Stimulated activated CD4-positive, alpha-beta T cell treated with anti-CD3 and anti-CD28 coated beads, TNF-alpha, amount 100 ng/mL, for 1 hour (primary cell): ENCODE measurements at places on chromosomes 11 and 22.

DNA sequence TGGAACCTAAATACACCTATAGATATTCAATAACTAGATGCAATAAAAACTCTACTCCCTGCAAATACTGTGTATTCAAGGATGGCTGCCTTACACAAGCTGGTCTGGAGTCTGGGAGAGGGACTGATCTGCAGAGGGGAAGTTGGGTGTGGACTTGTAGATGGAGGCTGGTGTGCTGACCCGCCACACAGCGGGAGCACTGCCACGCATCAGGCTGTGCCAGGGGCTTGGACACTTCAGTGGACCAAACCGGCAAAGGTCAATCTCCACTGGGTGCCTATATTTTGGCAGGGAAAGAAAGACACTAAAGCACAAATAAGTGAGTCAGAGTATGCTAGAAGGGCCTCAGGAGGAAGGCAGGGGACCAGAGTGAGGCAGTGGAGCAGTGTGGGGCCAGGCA is 2.1 kb upstream of the SHANK3 start:
- no peak for DNase-seq

DNA sequence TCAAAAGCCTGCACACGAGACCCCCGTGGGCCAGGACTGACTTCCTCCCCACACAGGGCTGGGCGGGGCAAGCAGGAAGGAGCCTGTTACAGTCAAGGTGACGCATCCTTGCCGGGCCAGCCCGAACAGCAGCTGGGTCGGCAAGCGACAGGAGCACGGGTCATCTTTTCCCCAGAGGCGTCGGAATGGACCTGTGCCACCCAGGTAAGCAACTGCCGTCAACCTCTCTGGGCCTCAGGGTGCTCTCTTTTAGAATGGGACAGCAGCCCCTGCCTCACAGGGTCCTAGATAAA is at the start of gene CYTH4:
TSS of gene CYTH4 (plus strand) at position 124 of the 293 bp plus-strand sequence. CDS start at position 186, 62 bp downstream.
- peak; percentile 51 for DNase-seq

DNA sequence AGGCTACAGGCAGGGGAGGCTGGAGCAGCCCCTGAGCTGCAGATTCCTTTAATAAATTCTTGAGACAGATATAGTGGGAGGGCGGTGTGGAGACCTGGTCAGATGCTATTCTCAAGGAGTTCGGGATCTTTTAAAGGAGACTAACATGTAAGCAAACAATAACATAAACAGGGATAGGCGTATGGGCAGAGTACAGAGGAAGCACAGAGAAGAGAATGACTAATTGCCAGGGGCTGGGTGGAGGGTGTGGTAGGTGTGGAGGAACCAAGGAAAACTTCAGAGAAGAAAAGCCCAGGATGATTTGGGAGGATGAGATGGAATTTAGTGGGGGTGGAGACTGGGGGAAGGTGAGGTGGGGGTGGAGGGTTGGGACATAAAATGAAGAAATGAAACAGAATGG is 9.7 kb upstream of the HEPHL1 start:
- DNase-seq, result no peak

- DNase-seq, result no peak
These were observed 23.1 kb upstream of the SOX10 start for GRCh38 chr22:38007330-38007902.

DNA sequence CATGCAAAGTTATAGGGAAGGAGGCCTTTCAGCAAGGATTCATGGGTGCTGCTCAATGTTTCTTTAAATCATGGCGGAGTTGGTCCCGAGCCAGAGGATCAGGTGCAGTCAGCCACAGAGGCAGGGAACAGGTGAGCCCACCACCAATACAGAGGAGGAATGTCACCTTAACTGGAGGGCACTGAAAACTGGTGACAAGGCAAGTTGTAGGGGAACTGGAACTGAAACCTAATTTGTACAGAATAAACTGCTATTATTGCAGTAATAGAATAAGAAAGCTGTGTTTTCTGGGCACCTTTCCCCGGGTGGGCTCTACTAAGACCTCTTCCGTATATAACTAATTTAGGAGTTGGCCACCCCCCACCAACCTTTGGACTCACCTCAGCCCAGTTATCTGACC is 296.0 kb upstream of the NARS2 start:
- no peak for DNase-seq

DNA sequence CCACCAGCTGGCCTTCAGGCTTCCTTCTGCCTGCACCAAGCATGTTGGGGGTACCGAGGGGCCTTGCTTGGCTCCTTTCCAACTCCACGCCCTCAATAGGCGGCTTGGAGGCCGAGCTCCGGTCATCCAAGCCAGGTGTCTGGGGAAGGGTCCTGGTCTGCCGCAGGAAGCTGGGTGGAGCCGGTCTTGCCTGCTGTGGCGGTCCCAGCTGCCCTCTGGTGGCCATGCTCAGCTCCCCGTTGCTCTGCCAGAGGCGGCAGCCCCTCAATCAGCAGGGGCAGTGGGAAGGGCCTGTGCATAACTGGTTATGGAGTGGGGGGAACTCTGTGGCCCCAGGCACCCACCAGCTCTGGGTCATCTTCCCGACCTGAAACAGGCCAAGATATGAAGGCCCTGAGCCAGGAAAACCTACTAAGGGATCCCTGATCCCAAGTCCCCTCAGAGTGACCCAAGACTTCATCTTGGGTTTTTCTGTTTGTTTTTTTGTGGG is 3.2 kb downstream of the ARVCF start:
- DNase-seq, result no peak

DNA sequence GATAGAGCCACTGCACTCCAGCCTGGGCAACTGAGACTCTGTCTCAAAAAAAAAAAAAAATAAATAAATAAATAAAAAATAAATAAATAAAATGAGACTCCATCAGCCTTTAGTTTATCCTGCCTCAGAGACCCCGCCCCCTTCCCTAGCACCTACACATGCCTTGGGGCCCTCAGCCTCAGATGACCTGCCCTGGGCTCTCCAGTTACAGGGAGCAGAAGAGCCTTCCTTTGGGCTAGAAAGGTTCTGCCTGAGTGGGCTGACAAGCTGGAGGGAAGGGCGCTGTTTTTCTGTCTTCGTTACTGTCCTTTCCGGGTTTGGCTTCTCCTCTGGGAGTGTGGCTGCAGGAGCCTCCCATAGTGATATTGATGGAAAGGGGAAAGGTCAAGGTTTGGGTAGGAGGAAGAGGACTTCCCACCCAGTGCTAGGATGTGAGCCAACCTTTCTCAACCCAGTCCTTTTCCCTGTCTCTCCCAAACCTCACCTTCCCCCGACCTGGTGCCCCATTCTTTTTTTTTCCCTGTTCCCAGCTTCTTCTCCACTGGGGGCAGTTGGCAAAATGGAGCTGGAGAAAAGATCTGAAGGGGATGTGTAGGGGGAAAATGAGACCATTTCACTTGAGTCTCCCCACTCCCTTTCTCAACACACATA is 1.5 kb upstream of the SF3B2 start:
- no peak for DNase-seq

- no peak for DNase-seq
These were observed 22.3 kb downstream of the ARHGAP42 start for GRCh38 chr11:100709233-100709957.

DNA sequence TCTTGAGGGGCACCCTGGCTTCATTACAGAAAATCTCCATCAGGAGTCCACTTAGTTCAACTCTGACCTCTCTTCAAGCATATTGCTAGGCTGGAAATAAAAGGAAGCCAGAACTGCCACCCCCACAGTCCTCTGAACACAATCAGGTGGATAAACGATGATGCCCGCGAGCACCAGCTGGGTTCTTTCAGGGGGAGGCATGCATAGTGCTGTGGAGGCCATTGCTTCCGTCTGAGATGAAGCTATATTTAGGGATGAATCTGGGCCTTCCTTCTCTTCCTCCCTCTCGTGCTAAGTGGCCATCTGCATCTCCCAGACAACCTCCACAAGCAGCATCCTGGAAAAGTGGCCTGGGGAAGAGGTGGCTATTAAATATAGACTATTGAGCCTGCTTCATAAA is 3.9 kb upstream of the MICAL2 start:
- no peak for DNase-seq

DNA sequence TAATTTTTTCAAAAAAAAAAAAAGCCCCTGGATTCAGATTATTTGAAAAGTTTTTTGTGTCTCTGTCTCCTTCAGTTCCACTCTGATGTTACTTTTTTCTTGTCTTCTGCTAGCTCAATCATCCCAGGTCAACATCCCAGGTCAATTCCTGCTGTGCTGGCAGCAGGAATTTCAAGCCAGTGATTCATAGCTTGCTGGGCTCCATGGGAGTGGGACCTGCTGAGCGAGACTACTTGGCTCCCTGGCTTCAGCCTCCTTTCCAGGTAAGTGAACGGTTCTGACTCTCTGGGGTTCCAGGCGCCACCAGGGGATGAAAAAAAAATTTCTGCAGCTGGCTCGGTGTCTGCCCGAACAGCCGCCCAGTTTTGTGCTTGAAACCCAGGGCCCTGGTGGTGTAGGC is 31.4 kb downstream of the PLAAT5 start:
- no peak for DNase-seq

DNA sequence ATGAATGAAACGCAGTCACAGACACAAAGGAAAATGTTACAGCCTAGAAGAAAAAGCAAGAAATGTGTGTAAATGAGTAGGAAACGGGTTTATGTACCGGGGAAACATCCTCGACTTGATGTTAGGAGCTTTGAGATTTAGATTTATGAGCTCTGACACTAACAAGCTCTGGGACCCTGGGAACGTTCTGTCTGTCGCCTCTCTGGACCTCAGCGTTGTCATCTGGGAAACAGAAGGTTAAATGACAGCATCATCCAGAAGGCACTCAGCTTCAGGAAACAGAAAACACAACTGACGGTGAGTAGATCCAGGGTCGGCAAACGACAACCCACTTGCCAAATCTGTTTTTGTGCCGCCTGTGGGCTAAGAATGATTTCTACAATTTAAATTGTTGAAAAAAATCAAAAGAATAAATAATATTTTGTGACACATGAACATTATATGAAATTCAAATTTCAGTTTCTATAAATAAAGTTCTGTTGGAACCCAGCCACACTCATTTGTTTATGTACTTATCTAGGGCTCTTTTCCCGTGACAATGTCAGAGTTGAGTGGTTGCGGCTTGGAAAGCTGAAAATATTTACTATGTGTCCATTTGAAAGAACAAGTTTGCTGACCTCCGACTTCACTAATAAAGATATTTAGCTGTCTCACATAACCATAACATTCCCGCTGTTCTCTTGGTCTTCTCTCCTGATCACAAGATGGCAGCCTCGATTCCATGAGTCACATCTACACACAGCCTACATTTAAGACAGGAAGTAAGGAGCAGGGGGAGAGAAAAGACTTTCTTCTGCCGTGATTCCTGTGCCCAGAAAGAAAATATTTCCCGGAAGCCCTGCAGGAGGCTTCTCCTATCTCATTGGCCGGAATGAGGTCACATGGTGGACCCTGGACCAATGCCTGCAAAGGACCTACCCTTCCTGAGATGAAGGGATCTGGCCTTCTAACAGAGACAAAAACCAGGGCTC is 47.1 kb upstream of the SYT13 start:
- DNase-seq, result no peak

- no peak for DNase-seq
These were observed 120.6 kb downstream of the PDE3B start for GRCh38 chr11:14764179-14764578.

DNA sequence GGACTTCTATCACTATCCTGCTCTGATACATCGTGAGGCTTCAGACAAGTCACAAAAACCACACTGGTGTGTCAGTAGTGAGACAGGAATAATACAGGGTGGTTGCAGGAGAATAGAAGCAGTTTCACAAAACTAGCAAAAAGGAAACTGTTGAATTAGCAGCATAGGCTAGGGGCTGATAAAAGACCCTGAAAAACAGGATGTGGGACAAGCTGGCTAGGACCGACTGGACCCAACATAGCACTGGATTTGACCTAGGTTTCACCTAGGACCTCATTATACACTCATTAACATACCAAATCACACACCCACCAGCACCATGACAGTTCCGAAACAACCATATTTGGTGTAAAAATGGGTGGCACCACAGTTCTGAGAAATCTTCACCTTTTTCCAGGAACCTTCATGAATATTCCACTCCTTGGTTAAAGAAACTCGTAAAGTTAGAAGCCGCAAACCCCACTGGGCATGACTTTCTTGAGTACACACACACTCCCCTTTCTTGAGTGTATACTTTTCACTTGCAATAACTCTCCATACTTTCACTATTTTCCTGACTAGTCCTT is 76.2 kb downstream of the SLC1A2 start:
- no peak for DNase-seq

GRCh38 chr11:9274499-9275258 is 9.5 kb upstream of the DENND5A start:
- DNase-seq, result no peak

DNA sequence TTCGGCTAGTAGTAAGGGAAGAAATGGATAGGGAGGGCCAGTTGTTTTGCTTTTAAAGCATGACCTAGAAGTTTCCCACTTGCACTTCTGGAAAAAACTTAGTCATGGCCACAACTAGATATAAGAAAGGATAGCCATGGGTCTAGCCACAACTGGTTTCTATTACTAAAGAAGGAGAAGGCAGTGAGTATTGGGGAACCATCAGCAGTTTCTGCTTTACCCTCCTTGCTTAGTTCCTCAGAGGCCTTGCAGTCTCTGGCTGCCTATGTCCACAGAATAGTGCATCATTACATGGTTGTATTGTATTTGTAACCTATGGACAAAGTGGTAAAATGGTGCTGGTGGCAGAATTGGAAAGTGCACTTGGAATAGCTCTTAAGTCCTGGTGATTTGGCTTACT is 35.6 kb downstream of the NXPE1 start:
- no peak for DNase-seq

DNA sequence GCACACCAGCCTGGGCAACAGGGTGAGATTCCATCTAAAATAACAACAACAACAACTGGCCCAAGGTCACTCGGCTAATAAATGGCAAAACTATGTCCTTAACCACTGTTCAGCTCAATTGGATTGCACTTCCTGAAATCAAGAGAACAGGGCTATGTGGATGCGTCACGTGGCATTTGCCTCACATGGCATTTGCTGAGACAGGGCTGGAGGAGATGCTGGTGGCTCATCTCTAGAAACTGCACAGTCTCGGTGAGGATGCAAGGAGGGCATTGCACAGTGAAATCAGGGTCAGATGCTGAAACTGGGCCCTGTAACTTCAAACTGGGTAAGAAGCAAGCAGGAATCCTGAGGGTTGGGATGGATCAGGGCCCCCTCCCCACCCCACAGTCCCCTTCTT is 171.9 kb downstream of the BUD13 start:
- DNase-seq, result no peak

GRCh38 chr11:110929129-110929528 is 216.9 kb upstream of the ARHGAP20 start:
- DNase-seq, result no peak

DNA sequence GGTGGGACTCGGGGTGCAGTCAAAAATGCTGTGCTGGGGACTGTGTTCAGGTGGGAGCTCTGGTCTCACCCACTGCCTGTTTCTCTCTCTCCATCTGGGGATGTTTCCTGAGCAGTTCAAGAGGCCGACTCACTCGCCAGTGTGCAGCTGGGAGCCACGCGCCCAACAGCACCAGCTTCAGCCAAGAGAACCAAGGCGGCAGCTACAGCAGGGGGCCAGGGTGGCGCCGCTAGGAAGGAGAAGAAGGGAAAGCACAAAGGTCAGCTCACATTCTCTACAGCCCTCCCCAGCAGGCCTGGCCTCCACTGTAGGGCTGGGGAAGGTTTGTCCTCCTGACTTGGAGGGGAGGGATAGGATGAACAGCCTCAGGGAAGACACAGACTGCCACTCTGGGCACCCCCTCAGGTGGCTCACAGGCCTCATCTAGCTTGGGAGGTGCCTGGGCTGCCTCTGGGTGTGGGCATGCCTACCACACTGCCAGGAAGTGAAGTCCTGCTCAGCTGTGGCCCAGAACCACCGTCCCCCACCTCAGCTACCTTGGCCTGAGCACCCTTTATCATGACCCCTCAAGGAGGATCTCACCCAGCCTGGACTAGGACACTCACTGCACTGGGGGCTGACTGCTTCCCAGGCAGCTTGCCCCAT is 13.0 kb downstream of the TUB start:
- no peak for DNase-seq
